NCI-H1105 treated with DMSO at 0.1 percent for 48 hours (cell line): ENCODE measurements at places on chromosomes 2 and 18.

GRCh38 chr2:106956879-106957278 is 70.9 kb upstream of the ST6GAL2 start:
- no peak for DNase-seq

- peak; percentile 45 for DNase-seq
Measured at GRCh38 chr18:8706791-8707555, 1.6 kb downstream of the MTCL1 start.

- no peak for DNase-seq
Measured at GRCh38 chr18:41862921-41863320, 92.1 kb upstream of the PIK3C3 start.

DNA sequence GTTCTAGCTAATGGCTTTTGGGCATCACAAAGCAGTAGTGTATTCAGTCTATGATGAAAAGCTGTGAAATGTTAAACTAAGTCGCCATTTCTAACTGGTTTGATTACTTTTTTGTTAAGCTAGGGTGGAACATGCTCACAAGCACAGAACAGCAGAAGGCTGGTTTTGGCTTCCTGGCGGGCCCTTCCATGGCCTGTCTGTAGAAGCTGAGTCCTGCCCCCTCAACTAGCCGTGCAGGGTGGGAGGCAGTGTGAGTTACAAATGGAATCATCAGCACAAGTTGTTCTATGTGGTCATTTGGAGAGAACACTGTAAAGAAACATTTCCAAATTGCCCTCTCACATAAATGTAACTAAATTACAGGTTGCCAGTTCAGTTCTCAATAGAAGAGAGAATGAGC is 290.8 kb downstream of the ALPK2 start:
- no peak for DNase-seq

DNA sequence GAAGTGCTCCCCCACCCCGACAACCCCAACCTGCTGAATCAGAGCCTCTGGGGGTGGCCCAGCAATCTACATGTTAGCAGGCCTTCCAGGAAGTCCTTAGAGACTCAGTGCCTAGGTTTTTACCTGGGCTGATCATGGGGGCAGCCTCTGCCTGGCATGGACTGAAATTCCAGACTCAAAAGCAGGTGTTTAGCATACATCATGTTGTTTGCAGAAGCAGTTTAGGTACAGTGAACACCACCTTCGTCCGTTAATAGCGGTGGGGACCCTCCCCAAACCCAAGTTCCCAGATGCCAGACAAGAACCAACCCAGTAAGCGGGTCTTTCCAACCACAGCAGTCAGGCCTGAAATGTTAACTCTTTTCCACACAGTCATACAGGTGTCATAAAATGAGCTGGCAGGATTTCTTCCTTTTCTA is 26.4 kb upstream of the GALR1 start:
- no peak for DNase-seq

DNA sequence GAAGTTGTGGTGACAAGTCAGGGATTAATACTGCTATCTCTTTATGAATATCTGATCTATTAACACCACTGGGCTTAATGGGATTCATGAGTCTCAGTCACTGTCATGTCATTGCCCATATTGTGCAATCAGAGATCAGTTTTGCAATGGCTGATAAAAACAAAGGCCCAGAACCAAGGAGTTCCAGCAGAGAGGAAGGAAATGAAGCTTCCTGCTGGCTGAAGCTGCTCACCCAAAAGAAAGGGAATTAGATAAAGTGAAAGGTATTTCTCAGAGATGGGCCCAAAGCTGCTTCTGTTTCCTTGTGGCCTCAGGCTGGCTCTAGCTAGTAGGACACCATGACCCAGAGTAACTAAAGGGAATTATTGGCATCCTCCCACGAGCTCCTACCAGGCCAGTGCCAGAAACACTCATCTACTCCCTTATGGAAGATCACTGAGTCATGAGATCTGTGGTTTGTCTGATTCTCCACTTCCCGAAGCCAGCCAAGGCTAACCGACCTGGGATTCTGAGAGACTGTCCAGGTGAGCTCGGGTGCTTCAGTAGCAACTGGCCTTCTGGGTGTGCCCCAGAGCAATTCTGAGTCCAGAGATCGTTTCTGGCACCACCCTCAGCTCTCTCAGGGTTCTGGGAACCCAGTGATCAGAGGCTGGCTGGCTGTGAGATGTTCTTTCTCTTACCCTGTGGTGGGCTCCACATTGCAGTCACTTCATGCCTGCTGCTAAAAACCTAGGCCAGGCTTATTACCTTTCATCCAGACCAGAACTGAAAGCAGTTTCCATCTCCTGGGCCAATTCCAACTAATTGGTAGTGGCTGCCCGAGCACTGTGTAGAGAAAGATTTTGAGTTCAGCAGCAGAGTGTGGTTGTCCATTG is 129.5 kb upstream of the PELI1 start:
- DNase-seq, result no peak

DNA sequence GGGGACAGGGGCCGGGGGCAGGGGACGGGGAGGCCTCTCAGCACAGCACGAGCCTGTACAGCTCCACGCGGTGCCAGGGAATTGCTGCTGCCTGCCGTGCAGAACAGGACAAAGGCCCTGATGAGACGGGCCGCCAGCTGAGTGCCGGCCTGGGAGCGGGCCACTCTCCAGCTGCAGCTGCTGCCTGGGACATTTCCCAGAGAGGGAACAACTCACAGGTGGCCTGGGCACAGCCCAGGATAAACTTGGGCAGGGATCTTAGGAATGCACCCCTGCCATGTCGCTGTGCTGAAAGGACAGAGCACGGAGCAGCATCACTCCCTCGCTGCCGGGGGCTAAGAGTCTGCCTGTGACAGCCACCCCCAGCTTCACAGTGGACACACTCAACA is 38.8 kb downstream of the CENPO start:
- DNase-seq, result no peak

GRCh38 chr2:48339451-48339850 is 190.5 kb upstream of the STON1 start:
- no peak for DNase-seq

GRCh38 chr2:128370468-128371247 is 52.0 kb upstream of the HS6ST1 start:
- DNase-seq, result no peak

DNA sequence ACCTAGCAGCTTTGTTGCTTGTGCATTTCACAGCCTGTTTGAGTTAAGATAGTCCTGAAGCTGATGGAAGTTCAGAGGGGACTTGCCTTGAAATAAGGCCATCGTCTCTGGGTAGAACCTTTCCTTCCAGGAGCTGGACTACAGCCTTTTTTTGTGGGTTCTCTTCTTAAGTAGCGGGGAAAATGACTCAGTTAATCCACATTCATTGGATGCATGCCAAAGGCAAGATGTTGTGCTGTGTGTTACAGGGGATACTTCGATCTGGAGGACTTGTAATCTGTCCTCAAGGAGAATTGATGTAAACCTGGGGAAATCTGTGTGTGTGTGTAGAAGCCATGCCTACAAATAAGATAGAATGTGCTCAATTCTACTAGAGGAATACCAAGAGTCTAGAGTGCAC is 46.8 kb downstream of the RPIA start:
- DNase-seq, result no peak

DNA sequence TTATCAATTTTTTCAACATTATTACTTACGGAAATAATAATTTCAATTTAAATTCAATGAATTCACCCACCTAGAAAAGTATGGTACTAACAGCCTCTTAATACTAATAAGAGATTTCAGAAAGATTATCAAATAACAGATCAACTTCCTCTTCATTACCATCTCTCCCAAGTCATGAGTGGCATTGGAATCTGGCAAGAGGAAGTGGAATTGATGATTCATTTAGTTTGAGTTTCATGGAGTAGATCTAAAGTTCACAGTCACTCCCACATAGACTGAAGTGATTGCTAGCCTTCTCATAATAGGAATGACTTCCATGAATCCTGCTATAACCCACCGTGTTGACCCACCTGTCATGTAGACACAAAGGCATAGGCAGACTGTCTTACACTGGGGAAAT is 77.7 kb upstream of the WDR75 start:
- no peak for DNase-seq

- no peak for DNase-seq
Measured at GRCh38 chr2:39484206-39484605, 47.1 kb upstream of the MAP4K3 start.
